ENCODE measurements at places on chromosomes 11 and 22.
A peak's percentile ranks its signal among the peaks of the same experiment; 100 is the strongest.

GRCh38 chr11:78350091-78350645 is 67.5 kb downstream of the GAB2 start:
- DNase-seq = no peak

- no peak for DNase-seq
Measured at GRCh38 chr11:82765466-82766034, 31.9 kb upstream of the FAM181B start.

GRCh38 chr22:45036154-45036553 is 26.3 kb upstream of the PHF21B start:
- DNase-seq = no peak

DNA sequence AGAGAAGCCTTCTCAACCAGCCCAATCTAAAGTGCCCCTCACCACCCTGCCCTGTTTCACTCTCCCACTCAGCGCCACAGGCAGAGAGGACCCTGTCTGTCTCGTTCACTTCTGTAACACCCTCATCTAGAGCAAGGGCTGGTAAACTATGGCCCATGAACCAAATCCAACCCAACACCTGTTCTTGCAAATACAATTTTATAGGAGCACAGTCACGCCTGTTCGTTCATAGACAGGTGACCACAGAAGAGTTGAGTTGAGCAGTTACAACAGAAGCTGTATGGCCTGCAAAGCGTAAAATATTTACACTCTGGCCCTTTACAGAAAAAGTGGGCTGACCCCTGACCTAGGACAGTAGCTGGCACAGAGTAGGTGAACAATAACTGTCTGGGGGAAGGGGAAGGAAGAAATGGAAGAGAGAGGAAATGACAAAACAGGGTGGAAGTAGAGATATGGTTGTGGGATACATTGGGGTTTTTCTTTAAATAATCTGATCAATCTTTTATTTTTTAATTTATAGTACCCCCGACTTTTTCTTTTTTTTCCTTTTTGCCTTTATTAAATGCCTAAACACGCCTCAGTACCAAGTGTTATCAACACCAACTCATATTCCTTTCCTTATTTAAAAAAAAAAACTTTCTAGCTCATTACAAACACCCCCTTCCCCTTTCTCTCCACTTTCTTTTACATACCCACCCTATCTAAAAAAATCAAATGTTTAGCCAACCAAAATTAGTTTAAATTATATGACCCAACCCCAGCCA is 20.9 kb downstream of the SERPIND1 start:
- DNase-seq = no peak

DNA sequence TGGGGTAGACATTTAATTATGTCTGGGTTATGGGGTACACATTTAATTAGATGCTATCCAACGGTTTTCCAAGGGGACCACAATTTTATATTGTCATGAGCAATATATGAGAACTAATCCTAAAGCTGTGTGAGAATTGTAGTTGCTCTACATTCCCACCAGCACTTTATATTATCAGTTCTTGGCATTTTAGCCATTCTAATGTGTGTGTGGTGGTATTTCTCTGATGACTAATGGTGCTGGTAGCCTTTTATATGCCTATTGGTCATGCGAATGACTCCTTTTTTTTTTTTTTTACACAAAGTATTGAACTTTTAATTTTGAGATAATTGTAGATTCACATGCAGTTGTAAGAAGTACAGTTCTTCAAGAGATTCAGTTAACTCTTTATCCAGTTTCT is 26.2 kb downstream of the TMEM135 start:
- no peak for DNase-seq

- DNase-seq = no peak
Measured at GRCh38 chr11:119091966-119092879, 7.5 kb downstream of the HMBS start.

GRCh38 chr11:45212566-45213315 is 66.3 kb downstream of the PRDM11 start:
- no peak for DNase-seq

DNA sequence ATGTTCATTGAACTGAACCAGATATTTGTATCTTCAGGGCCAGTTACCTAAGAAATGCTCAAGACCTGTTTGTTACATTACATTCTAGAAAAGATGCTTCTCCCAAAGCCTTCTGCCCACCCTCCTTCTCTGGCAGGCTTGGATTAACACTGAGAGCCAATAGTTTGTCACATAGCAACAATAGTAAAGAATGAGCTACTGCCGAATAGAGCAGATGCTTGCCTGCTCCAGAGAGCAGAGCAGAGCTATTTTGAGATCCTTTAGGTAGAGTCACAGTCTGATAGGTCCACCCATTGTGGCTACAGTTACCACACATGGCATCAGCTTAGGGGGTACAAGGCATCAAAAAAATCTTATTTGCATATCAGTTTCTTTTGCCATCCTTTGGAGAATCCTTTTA is 13.5 kb upstream of the EP300 start:
- no peak for DNase-seq

DNA sequence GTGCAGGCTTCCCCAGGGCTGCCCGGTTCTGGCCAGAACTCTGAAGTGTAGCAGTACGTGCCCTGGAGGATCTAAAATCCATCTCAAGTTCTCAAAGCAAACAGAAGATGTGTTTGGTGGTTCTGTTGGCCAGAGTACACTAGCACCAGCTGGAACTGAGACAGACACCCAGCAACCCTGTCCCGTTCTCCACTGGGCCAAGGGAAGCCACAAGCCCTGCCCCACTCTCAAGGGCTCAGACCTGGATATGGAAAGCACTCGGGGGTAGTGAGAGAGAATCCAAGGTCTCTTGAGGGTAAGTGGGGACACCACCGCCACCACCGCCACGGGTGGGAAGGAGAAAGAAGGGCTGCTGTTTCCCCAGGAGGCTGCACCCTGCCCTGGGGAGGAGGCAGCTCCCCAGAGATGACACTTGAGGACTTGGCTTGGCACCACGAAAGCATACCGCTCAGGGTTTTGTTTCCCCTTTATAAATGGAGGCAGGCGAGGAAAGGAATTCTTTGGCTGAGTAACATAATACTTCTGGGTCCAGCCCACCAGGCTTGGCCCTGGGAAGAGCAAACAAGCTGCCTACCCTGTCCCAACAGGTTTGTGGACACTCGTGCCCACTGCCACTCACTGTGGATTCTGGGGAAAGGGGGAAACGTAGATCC is 56.1 kb upstream of the POU2AF1 start:
- DNase-seq = peak; percentile 85

GRCh38 chr22:23670378-23671295 is 20.2 kb upstream of the RGL4 start:
- DNase-seq = no peak

DNA sequence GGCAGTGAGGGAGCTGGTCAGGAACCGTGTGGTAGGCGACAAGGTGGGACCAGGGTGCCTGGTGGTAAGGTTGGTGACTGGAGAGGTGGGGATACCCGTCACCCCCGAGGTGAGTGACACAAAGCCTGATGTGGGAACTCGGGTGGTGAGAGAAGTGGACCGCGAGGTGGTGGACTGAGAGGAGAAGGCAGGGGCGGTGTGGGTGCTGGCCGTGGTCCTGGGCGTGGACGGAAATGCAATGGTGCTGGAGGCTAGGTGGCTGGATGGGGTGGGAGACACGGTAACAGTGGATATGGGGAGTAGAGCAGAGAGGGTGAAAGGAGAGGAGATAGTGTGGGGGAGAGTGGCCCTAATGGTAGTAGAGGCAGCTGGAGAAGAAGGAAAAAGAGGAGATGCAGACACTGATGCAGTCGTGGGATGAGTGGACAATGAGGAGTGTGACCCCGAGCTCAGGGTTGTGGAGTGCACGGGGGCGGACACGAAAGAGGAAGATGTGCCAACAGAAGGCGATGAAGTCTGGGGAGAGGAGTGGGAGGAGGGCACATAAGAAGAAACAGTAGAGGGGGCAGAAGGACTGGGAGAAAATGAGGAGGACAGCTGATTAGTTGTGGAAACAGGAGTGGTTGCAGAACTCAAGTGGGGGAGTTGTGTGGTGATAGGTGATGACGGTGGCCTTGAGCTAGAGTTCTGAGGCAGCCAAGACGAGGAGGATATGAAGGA is 20.5 kb downstream of the MUC6 start:
- no peak for DNase-seq

DNA sequence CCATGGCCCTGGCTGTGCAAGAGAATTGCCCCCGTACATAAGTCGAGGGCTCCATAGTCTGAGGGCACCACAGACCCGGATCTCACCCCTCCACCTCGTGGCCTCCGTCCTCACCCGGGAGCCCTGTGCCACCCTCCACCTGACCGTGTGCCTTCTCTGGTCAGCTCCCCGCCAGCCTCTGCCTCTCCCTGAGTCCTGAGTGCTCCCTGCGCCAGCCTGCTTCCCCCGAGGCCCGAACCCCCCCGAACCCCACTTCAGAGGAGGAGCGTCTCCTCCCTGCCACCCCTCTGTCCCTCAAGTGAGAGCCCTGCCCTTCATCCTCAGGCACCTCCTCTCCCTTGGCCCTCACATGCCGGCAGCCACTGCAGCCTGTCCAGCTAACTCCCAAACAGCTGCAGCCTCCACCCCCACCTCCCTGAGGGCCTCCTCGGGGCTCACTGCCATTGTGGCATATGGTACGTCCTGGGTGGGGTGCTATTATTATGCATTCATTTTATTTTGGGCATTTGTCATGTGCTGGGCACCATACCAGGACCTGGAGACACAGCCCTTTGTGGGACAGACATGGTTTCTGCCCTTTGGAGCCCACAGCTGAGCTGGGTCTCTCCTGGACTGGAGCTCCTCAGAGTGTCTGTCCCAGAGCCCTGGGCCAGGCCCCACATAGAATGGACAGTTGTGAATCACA is 67.2 kb downstream of the MYO7A start:
- DNase-seq = no peak

GRCh38 chr22:19930551-19931486 is 10.8 kb upstream of the COMT start:
- DNase-seq = no peak

DNA sequence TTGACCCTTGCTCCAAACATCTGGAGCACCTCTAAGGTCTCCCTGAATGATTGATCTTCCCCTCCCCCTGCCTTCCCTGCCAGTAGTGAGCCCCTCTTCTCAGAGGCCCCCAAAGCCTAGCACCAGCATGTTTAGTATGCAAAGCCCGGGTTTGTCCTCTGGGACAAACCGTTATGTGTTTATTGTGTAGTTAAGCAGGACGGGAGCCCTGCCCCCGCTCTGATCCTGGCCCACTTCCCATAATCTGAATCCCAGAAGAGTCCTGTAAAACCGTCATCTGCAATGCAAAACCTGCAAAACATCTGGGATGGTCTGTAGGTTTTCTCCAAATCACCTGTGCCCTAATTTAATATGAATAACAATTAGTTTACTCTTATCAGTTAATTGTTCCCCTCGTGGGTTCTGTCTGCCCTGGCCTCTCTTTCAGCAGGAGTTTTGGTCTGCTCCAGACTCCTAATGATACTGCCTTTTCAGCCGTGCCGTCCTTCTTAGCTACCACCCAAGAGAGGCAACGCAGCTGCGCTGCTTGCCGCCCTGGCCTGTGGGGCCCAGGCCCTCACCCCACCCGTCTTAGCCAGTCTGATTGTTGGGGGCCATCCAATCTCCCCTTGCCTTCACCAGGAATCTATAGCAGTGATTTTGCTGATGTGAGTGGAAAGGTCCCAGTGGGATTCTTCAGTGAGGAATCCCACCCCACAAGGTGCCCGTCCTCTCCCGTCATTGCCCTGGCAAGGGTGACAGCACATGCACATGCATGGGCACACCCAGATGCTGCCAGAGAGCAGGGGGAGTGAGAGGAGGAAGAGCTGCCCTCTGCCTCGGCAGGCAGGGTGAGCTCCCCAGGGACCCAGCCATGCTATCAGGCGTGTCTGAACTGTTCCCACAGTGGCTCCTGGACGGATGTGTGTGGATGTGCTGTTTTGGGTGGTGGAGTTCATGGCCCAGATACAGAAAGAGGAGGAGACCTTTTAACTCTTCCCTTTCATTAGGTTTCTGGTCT is 3.0 kb upstream of the B3GAT1 start:
- DNase-seq = no peak

DNA sequence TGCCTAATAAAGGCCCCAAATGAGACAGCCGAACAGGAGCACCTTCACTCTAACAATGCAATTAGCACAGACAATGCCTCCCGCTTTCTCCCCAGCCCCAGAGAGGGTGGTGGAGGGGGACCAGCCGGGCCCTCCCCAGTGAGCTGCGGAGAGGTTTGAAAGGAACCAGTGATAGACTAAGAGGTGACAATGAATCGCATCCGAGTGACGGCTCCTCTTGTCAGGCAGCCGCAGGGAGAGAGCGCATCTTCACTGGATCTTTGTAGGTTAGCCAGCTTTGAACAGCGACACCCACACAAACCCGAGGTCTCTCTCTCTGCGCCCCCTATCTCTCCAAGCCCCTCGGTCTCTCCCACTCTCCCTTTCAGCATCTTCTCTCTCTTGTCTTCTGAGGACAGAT is 28.0 kb downstream of the FLRT1 start:
- no peak for DNase-seq
